Tibial nerve (tissue), 4 donors: ENCODE measurements at places on chromosomes 12 and 14. TPM values are rescaled to one million over a fixed set of nuclear protein-coding genes. Genes with fewer than 3 reads are reported as not detected.

LBHD2 gene
- not detected for total RNA-seq

FAM186B gene
- 0.44 TPM for total RNA-seq

SLC25A47 gene
- 2.5 TPM for total RNA-seq

FIGNL2 gene
- 1.4 TPM for total RNA-seq

TOMM20L gene
- total RNA-seq, result 2.2 TPM

TSPAN9 gene
- total RNA-seq, result 15.7 TPM

DNA sequence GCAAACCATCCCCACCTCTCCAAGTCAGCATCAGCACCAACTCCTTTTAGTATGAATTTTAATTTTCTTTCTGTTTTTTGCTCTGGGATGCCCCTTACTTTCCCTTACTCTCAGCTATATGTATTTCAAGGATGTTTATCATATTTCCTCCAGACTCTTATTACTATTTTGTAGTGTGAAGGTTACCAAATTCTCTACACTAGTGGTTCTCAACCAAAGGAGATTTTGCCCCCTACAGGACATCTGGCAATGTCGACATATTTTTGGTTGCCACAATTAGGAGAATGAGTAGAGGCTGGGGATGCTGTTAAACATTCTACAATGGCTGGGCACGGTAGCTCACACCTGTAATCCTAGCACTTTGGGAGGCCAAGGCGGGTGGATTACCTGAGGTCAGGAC, 29.1 kb upstream of the SOS2 start:
- H3K27me3 ChIP-seq, result no peaks in the 10 kb centered on the region
- H3K27ac ChIP-seq, result no peak overlapping the region
- H3K36me3 ChIP-seq, result peaks cover 8% of the 10 kb centered on the region
- no peak overlapping the region for H3K4me3 ChIP-seq

DNA sequence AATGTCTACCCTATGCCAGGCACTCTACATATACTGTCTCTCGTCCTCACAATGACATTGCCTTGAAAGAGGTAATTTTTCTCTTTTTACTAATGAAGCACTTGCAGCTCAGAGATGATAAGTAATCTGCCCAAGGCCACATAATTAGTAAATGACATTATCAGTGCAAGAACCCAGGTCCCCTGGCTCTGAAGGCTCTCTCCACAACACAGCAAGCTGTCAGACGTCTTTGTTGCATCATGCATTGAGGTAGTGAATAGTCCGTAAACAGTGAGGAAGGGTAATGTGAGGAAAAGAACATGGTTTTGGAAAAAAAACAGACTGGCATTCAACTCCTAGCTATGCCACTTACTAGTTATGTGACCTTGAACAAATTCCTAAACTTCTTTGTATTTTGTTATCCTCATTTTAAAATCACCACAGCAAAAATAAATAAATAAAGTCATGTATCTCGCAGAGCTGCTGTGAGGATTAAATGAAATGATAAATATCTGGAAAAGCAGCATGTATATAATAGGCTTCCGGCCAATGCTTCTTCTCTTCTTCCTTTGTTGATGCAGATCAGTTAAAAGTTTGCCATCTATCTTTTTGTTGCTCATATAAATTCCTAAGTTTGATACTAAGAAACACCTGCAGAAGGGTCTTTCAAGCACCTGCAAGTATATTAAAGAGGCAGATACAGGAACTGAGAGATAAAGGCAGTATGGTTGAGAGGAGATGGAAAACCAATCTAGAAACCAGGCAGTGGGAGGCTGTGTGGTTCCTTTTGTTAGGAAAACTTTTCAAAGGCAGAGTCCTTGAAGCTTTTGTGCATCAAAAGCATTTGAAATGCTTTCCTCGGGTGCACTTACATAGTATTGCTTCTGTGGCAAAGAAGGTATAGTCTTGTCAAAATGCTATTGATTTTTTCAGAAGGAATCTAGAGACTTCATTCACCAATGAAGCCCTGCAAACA, 82.8 kb downstream of the BTG1 start:
- no peaks in the 10 kb centered on the region for H3K27me3 ChIP-seq
- no peaks in the 10 kb centered on the region for H3K4me1 ChIP-seq
- H3K27ac ChIP-seq, result no peak overlapping the region
- no peak for DNase-seq
- no peaks in the 10 kb centered on the region for H3K36me3 ChIP-seq
- no peak overlapping the region for H3K4me3 ChIP-seq

DNA sequence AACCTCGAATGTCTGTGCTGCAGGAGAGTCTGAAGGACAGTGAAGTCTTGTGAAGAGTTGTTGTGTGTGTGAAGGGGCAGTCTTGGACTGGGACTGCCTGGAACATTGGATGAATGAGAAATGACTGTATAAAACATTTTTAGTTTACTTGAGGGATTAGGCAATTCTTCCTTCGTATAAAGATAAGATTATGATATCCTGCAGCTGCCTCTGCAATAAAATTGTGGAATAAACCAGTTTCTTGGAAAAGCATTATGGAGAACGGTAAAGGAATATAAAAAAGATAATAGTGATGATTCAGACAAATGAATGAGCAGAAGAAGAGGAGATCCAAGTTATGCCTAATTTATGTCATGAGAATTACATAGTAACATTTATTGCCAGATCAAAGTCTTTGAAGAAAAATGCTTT, 30.9 kb upstream of the LUM start:
- H3K36me3 ChIP-seq, result no peaks in the 10 kb centered on the region
- H3K4me1 ChIP-seq, result peaks cover 50% of the 10 kb centered on the region
- no peak for DNase-seq
- H3K27ac ChIP-seq, result peak overlapping the region; percentile 4
- H3K27me3 ChIP-seq, result no peaks in the 10 kb centered on the region
- H3K4me3 ChIP-seq, result no peak overlapping the region

DNA sequence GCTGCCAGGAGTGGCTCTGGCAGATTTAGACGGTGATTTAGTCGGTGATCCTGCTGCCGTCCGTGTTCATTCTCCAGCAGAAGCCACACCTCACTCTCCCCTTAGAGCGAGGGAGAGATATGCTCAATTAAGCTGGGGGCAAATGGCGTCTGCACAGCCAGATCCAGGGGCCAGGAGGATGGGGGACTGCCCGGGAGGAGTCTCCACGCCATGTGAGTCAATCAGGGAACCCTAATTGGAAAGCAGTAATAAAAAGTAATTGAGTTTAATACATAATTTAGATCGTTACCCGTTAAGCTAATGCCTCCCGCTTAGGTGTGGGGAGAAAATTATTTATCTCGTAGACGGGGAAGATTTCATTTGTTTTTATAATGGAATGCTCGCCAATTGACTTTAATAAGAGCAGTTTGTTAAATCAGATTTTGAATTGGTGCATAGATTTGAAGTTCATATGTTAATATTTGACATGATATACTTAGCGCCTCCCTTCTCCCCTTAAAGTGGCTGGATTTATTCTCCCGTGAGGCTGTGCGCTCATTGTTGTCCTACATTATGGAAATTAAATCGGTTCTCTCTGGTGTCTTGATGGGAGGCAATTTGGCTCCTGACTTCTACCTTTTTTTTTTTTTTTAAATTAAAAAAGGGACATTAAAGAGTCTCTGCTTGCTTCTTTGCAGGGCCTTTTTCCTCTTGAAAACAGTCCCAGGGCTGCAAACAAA, 104.9 kb upstream of the C14orf180 start:
- no peak overlapping the region for H3K4me3 ChIP-seq
- H3K27ac ChIP-seq, result no peak overlapping the region
- no peaks in the 10 kb centered on the region for H3K36me3 ChIP-seq
- no peaks in the 10 kb centered on the region for H3K27me3 ChIP-seq

DNA sequence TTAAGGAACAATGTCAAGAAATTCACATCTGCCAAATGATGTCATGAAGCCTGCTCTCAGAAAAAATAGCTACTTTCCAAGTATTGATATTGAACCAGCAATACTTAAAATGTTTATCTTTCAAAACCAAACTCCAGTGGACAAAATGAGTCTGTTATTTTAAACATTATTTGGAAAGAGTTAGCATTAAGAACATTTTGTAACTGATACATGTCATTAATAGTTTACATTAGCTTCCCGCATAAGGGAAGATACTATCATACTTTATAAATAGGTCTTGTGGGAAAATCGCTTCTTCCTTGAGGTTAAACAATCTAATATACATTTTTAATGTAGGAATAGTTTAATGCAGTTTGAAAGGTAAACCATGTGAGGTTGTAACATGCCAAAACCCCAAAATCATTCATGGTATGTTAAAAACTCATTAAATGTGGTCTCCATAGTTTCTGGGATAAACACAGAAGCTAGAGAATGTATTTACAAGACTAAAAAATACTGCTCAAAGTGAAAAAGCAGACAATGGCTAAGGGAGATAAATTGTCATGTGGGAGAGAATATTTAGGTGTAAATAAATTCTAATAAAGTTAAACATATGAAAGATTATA, 73.4 kb upstream of the ATP2B1 start:
- H3K27ac ChIP-seq, result no peak overlapping the region
- H3K4me3 ChIP-seq, result no peak overlapping the region
- no peaks in the 10 kb centered on the region for H3K36me3 ChIP-seq
- H3K27me3 ChIP-seq, result no peaks in the 10 kb centered on the region

DNA sequence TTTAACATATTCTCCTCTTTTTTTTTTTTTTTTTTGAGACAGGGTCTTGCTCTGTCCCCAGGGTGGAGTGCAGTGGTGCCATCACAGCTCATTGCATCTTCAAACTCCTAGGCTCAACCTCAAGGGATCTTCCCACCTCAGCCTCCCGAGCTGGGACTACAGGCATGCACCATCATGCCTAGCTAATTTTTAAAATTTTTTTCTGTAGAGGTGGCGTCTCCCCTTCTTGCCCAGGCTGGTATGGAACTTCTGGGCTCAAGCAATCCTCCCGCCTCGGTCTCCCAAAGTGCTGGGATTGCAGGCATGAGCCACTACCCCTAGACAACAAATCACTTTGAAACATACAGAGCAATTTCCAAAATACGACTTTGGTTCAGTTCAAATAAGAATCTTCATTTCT, 154.8 kb downstream of the PAX9 start:
- H3K27me3 ChIP-seq, result no peaks in the 10 kb centered on the region
- no peak overlapping the region for H3K4me3 ChIP-seq
- no peak overlapping the region for H3K27ac ChIP-seq
- H3K36me3 ChIP-seq, result no peaks in the 10 kb centered on the region

DNA sequence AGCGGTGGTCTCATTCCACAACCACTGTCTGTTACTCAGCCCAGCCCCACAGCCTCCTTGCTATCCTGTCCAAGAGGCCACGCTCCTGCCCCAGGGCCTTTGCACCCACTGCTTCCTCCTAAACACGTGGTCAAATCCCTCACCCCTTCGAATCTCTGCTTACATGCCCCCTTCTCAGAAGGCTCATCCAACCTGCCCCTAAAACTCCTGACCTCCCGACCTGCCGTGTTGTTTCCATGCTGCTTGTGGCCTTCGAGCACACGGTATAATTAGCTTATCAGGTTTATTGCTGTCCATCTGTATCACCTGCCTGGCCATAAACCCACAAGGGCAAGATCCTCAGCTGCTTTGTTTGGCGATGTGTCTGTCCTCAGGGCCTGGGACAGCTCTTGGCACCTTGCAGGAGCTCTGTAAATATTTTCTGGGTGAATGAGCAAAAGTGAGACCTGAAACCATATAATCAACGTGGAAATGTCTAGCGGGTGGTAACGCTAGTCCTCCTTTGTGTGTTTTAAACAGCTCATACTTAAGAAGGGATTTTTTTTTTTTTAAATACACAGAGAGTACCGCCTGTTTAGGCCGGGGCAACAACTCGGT, 36.0 kb downstream of the SCARB1 start:
- DNase-seq, result no peak
- no peaks in the 10 kb centered on the region for H3K4me1 ChIP-seq
- no peaks in the 10 kb centered on the region for H3K27me3 ChIP-seq

GRCh38 chr12:67650388-67651131, 2.0 kb downstream of the DYRK2 start:
- DNase-seq, result no peak
- peaks cover 10% of the 10 kb centered on the region for H3K4me1 ChIP-seq
- H3K4me3 ChIP-seq, result peak overlapping the region; percentile 71
- no peaks in the 10 kb centered on the region for H3K36me3 ChIP-seq
- H3K27me3 ChIP-seq, result no peaks in the 10 kb centered on the region
- H3K27ac ChIP-seq, result peak overlapping the region; percentile 97

DNA sequence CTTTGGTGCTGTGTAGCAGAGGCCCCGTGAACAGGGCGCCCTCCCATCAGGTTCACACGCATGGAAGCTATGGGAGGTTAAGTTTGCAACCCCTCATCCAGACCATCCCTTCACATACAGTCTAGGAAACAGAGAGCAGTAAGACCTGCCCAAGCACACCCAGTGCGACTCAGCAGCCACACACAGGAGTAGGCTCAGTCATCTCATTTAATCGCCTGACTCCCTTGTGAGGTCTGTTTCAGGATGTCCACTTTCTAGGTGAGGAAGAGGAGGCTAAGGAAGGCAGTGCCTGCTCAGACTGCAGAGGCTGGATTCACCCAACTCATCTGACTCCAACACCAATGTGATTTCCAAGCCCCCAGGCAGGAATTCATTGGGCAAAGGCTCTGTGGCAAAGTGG, 11.9 kb downstream of the BDKRB1 start:
- no peak for DNase-seq
- H3K4me3 ChIP-seq, result no peak overlapping the region
- H3K27ac ChIP-seq, result no peak overlapping the region

DNA sequence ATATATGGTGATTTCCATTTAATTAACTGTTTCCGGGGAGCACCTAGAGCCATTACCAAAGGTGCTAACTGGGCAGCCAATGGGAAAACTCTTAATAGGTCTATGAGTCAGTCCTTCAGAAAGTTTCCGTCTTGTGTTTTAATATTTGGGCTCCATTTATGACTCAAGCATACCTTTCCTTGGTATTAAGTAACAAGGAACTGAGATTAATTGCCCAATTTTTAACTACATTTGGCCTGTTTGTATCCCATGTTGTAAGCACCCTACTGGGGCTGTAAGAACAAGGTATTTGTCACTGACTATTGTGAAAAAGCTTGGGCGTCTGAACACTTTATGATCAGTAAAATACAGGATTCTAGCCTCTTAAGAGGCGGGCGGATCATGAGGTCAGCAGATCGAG, 62.8 kb upstream of the FOXN3 start:
- no peaks in the 10 kb centered on the region for H3K27me3 ChIP-seq
- peaks cover 6% of the 10 kb centered on the region for H3K36me3 ChIP-seq
- H3K4me3 ChIP-seq, result no peak overlapping the region
- H3K27ac ChIP-seq, result no peak overlapping the region
- H3K4me1 ChIP-seq, result no peaks in the 10 kb centered on the region

GRCh38 chr12:122902854-122903692, 7.1 kb upstream of the VPS37B start:
- H3K36me3 ChIP-seq, result no peaks in the 10 kb centered on the region
- no peak overlapping the region for H3K27ac ChIP-seq
- no peak overlapping the region for H3K4me3 ChIP-seq
- H3K4me1 ChIP-seq, result peaks cover 19% of the 10 kb centered on the region

DNA sequence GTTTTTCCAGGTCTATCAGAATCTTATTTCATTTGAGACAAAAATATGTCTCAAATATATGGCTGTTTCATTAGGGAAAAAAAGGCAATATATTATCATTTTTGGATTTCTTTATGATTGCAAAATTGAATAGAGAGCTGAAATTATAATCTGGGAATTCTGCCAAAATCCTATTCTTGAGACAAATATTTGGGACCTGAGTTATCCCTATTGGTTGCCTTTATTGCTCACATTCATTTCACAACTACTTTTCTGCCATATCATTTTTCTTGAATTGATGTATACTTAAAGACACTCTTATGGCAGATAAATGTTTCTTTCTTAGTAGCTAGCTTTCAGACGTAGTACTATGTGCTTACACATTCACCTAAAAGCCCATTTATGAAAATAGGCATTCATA, 241.6 kb upstream of the NOVA1 start:
- H3K27ac ChIP-seq, result no peak overlapping the region
- no peak overlapping the region for H3K4me3 ChIP-seq
- no peaks in the 10 kb centered on the region for H3K36me3 ChIP-seq
- DNase-seq, result no peak
- H3K27me3 ChIP-seq, result no peaks in the 10 kb centered on the region

- peak within 1 kb of the TSS; percentile 74 for H3K4me3 ChIP-seq
- no peaks in the 10 kb centered on the region for H3K27me3 ChIP-seq
Observed at GRCh38 chr12:122895704-122896636, at the start of gene VPS37B. Gene VPS37B (minus strand): TSS chr12:122896124. CDS start chr12:122896062, 62 bp downstream.
